ENCODE measurements at places on chromosomes 7 and 10.

GRCh38 chr7:132436121-132436520 lies 140.1 kb downstream of the PLXNA4 start:
- no peak for DNase-seq

DNA sequence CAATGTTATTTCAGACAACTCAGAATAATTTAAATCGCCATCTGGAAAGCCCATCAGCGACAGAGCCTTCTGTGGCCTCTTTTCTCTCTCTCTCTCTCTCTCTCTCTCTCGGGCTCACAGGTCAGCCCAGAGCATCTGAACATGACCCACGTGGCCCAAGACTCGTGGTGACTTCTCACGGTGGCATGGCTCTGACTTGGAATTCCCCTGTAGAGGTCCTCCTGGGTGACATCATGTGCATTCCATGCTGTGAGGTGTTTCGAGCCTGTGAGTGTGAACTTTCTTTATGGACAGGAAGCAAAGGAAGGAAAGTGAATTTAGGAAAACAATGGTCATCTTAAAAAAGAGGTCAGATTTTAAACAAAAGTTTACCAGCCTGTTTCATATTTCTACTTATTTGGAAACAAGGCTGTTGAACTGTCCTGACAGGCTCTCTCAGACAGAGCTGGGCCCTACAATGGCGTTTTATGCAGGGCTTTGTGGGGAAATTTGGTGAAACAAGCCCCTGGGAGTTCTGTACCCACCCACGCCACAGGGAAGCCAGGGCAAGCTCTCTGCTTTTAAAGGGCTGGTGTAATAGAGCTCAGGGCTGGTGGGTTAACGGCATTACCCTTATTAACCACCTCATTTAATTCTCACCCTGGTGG lies 359.7 kb upstream of the ZNF32 start:
- peak; percentile 31 for DNase-seq

DNA sequence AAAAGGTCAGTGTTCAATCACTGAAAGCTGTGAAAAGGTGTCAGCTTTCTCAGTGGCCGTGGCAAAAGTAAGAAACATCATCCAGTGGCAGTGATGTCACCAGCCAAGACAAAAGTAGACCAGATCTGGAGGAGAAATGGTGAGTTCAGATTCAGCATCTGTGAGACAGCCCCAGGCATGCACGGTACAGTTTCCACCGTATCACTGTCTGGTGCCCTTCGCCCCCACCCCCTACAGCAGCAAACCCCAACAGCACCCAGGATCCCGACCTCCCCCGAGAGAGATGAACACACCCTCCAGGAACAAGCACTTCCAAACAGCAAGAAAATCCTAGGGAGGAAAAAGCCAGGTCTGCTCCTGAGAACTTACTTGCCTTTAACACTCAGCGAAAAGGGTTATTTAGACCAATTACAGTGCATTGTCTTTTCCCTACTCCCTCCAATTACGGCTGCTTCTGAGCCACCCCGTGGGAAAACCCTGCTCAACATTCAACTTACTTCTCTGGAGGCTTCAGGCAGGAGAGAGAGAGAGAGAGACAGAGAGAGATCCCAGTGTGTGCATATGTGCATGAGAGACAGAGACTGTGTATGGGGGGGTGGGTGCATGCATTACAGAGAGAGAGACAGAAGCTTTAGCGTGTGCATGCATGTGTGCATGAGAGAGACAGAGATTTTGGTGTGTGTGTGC lies 189.6 kb downstream of the GRID1 start:
- no peak for DNase-seq

- DNase-seq = no peak
Observed at GRCh38 chr10:63344269-63344668, 121.5 kb downstream of the JMJD1C start.

GRCh38 chr7:24444666-24445440 lies 128.4 kb upstream of the PALS2 start:
- no peak for DNase-seq

DNA sequence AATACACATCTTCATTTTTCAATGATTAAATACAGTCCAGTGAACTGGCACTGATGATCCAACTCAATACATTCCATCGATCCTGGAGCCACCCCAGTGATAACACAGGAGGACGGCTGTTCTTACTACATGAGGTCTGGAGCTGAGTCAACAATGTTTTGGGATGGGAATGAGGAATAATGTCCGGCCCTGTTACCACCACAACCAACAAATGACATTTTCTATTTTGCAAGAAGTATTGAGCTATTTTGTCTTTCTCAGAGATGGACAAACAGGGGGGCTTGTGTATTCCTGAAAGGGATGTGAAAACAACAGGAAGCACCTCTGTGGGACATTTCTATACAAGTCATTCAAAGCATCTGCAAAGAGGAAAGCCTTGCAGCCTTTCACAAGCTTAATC lies 249.2 kb downstream of the PARD3 start:
- DNase-seq = no peak

DNA sequence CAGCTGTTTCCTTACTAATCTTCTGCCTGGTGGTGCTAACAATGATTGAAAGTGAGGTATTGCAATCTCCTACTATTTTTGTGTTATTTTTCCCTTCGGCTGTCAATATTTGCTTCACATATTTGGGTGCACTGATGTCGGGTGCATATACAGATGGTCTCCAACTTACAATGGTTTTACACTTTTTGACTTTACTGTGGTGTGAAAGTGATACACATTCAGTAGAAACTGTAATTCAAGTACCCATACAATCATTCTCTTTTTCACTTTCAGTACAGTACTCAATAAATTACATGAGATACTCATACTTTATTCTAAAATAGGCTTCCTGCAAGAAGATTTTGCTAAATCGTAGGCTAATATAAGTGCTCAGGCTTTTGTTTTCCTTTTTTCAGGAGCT lies 73.2 kb downstream of the RNF216 start:
- DNase-seq = no peak

DNA sequence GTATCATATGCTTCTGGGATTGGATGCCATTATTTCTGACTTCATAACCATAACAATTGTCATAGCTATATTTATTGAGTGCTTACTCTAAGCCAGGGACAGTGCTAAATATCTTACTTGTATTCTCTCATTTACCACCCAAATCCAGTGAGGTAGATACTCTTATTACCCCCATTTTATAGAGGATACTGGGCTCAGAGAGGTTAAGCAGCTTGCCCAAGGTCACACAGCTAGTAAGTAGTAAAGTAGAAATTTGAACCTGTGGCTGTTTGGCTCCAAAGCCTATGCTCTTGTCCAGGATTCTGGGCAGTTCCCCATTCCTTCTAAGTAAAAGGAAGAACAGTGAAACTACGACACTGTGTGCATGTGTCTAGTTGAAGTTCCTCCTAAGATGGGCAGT lies 56.5 kb downstream of the COL13A1 start:
- DNase-seq = no peak

GRCh38 chr7:36978461-36978860 lies 254.2 kb upstream of the AOAH start:
- DNase-seq = no peak

Measured in hepatic stellate cell (primary cell).